ENCODE measurements at places on chromosomes 2 and 18.

GRCh38 chr18:55473560-55473959 lies 114.4 kb downstream of the TCF4 start:
- no peak for DNase-seq

DNA sequence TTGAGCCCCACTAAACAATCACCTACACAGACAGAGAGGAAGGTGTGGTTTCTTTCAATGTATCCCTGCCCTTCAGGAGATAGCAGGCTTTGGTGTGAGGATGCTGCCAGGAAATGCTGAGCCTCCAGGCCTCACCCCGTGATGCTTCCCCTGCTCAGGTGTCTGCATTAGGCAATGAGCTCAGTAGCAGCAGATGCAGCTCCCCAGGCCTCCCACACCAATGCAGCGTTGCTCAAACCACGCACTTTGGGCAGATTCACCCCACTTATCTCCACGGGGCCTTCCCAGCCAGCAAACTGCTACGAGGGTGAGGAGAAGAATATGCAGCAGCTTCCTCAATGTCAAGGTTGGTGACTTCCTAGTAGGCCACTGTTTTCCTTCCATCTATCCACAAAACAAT lies 229.3 kb upstream of the PXDN start:
- no peak for DNase-seq

DNA sequence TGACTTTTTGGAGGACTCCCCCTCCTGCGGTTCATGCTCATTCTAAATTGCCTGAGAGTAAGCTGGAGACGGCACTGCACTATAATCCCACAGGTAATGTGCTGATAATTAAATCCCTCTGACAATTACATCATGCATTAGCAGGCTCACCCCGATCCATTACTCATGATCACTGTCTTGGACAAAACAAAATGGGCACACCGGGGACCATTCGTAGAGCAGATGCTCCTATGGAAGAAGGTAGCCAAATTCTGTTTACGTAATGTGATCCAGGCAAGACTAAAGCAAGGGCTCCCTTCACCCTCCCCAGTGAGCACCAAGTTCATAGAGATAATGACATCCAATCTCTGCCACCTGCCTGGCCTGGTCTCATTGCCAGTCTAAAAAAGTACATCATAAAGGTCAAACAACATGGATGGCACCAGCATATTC lies 657.1 kb upstream of the SOX11 start:
- no peak for DNase-seq

- DNase-seq = no peak
Observed at GRCh38 chr18:67475673-67476072, 40.8 kb downstream of the DSEL start.

DNA sequence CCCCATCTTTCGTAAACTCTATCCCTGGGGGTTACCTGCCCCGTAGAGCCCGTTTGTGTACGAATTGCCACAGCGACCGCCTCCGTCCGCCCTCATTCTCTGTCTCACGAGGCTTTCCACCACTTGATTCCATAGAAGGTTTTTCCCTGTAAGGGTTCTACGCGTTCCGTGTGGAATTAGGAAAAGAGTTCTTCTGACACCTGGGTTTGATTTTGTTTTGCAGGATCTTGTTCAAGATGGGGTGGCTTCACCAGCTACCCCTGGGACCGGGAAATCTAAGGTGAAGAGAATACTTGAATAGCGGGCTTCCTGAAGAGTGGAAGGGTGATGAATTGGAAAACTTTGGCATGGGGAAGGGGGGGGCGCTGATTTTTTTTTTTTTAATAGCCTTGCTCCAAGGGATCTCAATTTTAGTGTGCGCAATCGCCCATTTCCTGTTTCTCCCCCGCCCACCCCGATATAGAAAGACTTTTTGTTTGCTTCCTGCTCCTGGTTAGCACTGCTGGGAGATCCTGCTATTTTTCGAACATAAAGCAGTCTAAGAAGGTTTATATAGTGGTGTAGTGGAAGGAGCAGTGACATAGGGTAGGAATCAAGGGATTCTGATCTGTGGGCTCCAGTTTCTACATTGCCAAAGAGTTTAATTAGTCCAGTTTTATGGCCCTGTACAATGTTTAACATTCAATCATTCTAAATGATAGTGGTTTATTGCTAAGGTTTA lies 564 bp downstream of the GCC2 start:
- DNase-seq = no peak

GRCh38 chr2:219429958-219430606 lies 4.6 kb upstream of the SPEG start:
- DNase-seq = no peak

- no peak for DNase-seq
Observed at GRCh38 chr2:120922571-120923332, 187.1 kb downstream of the GLI2 start.

GRCh38 chr2:233350708-233351107 lies 3.6 kb upstream of the DGKD start:
- peak; percentile 9 for DNase-seq

GRCh38 chr18:45567123-45567522 lies 48.2 kb upstream of the SLC14A2 start:
- no peak for DNase-seq

DNA sequence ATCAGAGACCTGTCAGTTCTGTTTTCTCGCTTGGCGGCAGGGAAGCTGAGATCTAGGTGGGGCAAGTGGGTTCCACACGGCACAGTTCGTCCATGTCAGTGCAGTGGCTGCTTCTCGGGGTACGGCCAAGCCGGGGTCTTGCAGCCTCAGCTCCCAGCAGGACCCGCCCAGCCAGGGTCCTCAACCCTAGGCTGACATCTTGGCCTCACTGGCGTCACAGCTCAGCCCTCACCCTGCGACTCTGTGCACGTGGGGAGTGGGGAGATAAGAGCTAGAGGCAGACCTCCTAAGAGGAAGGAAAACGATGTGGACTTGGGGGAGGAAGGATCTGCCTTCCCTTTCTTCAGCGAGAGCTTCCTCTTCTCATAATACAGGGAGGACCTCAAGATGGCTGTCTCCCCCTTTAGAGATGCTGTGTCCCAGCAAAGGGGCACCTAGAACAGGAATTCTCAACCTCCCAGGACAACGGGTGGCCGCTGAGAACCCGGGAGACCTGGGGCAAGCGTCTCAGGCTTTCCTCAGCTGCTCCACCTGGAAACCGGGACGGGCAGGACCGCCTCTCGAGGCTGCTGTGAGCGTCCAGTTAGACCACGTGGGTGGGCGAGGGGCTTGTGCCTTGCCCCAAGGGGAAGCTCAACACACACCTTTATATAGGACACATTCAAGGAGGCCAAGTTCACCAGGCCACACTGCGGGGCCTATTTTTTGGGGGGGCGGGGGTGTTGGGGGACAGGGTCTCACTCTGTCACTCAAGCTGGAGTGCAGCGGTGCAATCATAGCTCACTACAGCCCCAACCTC lies 23.5 kb upstream of the KLF11 start:
- no peak for DNase-seq

DNA sequence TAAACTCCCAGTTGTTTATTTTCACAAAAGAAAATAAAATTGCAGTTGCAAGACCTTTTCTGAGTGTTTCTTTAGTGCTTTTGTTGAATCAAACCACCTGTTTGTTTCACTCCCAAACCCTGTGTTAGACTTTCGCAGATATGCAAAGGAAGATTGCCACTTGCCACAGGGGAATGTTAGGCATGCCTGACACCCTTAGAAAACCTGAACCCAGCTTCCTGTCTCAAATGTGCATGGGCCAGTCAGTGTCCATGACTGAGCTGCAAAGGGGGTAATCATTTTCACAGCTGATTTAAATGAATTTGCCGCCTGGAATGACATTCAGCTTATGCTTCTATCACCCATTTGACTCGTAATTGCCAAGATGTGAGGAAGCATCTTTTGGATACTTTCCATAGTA lies 17.5 kb downstream of the TGOLN2 start:
- DNase-seq = no peak

DNA sequence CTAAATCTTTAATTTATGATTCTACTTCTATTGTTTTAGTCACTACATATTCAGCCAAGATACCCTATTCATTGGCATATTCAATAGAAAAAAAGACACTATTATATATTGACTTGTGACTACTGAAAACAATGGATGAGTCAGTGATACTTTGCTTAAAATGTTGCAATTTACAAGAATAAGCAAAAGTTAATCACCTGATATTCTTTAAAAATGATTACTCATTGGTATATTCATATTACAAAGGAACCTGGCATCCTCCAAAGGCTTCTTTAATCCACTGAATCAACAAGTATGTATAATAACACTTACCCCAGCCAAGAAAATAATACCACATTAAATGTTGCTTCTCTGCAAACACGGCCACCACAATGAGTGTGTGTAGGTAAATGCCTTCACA lies 87.8 kb downstream of the CALCRL start:
- DNase-seq = no peak

- no peak for DNase-seq
Observed at GRCh38 chr2:9292426-9292825, 85.8 kb downstream of the ASAP2 start.

DNA sequence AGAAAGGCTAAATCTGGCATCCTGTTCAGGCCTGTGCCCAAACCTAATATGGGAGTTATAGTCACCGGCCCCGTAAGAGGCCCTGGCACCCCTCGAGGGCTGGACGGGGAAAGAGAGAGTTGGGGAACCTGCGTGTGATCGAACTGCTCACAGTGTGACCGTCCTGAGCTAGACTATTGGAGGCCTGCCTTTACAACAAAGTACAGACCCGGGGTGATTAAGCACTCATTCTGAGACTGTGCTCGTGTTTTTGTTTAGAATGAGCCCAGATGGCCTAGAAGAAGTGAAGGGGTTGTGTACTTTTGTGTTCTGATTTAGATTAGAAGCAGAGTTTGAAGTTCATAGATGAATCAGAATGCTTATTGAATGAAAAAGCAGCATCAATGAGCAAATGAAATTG lies 115.3 kb downstream of the ACOXL start:
- DNase-seq = no peak

- no peak for DNase-seq
Observed at GRCh38 chr18:3286159-3286558, 24.2 kb downstream of the MYL12B start.

GRCh38 chr2:227881866-227882517 lies 10.6 kb downstream of the DAW1 start:
- no peak for DNase-seq

DNA sequence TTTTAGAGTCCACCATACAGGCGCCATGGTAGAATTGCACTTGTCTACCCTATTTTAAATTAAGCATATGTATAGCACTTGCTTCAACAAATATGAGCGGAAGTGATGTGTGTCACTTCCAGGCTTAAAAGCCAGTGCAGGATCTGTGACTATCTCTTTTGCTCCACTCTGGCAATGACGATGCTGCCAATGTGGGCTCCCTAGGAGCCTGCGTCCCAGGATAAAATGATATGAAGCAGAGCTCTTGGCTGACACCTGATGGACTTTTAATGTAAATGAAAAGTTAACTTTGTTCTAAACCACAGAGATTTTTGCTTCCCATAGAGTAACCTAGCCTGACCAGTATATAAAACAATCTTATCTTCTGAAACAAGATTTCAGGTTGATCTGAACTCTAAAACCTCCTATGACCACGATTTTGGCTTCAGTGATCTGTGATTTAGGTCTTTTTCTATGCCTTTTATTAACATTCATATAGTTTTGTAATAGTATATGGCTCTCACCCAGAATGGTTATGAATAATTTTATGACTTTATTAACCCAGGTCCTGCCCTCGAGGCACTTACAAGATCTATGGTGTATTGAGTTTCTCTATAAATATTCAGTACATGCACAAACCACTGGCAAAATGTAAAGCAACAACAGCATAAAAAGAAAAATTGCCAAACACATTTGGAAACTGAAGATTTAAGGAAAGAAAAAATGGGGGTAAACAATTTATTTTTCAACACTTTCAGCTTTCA lies 422.5 kb upstream of the PIK3C3 start:
- no peak for DNase-seq

GRCh38 chr2:63432373-63432772 lies 155.9 kb downstream of the WDPCP start:
- no peak for DNase-seq

GRCh38 chr2:207930747-207931146 lies 94.6 kb downstream of the PLEKHM3 start:
- DNase-seq = no peak

GRCh38 chr18:34710458-34710914 lies 388 bp downstream of the DTNA start:
- no peak for DNase-seq

GRCh38 chr2:119649364-119649917 lies 29.6 kb upstream of the TMEM177 start:
- DNase-seq = no peak

DNA sequence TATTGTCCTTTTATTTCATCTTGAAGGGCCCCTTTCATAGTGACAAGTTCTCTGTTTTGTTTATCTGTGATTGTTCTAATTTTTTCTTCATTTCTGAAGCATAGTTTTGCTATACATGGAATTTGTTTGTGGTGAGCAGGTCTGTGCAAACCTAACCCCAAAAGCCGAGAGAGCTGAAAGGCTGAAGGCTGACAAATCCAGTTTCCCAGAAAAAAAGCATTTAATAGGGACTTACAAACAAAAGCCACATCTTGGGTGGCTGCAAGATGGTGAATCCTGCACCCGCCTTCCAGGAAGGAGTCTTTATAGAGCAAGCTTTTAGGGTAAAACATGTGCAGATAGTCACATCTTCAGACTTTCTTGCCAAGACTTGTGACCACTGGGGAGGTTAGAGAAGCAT lies 473.4 kb upstream of the TRIB2 start:
- no peak for DNase-seq

DNA sequence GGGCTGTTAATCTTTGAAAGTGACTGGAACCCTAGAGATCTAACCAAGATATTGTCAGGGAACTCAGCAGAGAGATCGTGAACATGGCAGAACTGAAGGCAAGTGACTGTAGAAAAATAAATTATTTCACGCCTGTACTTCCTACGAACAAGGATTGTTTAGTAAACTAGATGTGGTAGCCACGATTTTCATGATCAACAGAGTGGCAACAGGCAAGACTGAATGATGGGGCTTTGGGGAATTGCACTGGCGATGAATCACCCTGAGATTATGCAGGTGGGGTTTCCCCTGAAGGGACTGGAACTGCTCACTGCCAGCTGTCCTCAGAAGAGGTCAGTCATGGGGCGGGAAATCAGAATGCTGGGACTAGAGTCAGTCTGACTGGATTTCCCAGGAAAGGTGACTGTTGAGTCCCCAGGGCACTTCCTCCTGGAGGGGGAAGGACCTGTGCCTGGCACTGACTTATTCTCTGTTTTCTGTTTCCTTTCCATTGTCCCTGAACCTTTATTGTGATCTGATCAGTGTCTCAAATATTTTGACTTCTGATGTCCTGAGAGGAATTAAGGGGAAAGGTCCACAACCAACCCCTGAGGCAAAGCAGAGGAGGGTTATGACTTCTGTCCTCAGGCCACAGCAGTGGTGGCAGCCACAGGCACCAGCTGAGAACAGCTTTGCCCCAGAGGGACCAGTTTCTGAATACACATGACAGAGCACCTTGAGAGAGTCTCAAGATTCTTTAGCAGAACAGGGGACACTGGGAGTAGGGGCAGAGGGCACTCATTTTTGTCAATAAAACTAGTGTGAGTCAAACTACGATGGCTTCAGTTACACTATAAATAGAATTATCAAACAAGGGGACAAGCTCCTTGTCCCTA lies 70.0 kb downstream of the NAB1 start:
- DNase-seq = peak; percentile 42

DNA sequence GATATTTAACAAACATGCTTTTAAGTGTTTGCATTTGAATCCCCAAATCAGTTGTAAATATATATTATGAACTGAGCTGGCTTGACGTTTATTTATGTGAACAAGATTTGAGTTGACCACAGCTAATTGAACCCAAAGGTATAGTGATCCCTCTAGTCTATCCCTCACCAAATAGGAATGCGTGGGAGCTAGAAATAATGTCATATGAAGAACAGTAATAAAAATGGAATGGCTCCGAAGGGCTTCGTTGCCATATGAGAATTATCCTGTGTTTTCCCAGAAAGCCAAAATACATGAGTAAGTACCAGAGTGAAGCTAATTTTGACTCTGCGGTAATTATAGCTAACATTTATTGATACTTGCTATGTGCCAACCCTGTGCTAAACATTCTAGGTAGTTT lies 142.7 kb downstream of the ADCYAP1 start:
- no peak for DNase-seq

All from stimulated activated CD4-positive, alpha-beta T cell treated with anti-CD3 and anti-CD28 coated beads, Interleukin-1b, Interleukin-23, amount 100 ng/mL, for 4 hours (primary cell).